Right renal cortex interstitium (tissue), 3 donors: ENCODE measurements at places on chromosomes 11 and 22. TPM values are rescaled to one million over a fixed set of nuclear protein-coding genes. Genes with fewer than 3 reads are reported as not detected.

OPCML gene
- 19.1 TPM for polyA plus RNA-seq

MTFP1 gene
- polyA plus RNA-seq, result 9.4 TPM

OR5P2 gene
- not detected for polyA plus RNA-seq

CLDN5 gene
- 24.5 TPM for polyA plus RNA-seq

C11orf91 gene
- polyA plus RNA-seq, result not detected

HSPB2 gene
- 1.2 TPM for polyA plus RNA-seq

C1QTNF5 gene
- polyA plus RNA-seq, result 25.0 TPM

RELA gene
- 42.6 TPM for polyA plus RNA-seq

ACCS gene
- polyA plus RNA-seq, result 39.2 TPM

TEX54 gene
- 0.43 TPM for polyA plus RNA-seq

RCOR2 gene
- polyA plus RNA-seq, result 11.4 TPM

NXPE4 gene
- not detected for polyA plus RNA-seq

USP2 gene
- polyA plus RNA-seq, result 11.8 TPM

SEC14L6 gene
- 5.3 TPM for polyA plus RNA-seq

RPS6KB2 gene
- 39.1 TPM for polyA plus RNA-seq

PRR33 gene
- polyA plus RNA-seq, result 0.07 TPM

FAM181B gene
- polyA plus RNA-seq, result 2.8 TPM

SYT9 gene
- polyA plus RNA-seq, result 5.7 TPM

SIK2 gene
- 19.8 TPM for polyA plus RNA-seq

CYTH4 gene
- 2.4 TPM for polyA plus RNA-seq

ABCG4 gene
- 0.74 TPM for polyA plus RNA-seq

KCNA4 gene
- polyA plus RNA-seq, result 0.29 TPM

MPEG1 gene
- polyA plus RNA-seq, result 9.3 TPM

LRP4 gene
- polyA plus RNA-seq, result 29.5 TPM

ALDH3B2 gene
- polyA plus RNA-seq, result 1.8 TPM

TMEM121B gene
- 1.1 TPM for polyA plus RNA-seq

PKDREJ gene
- 0.37 TPM for polyA plus RNA-seq

TIMP3 gene
- 136 TPM for polyA plus RNA-seq
